ENCODE measurements at places on chromosomes 5 and 9. TPM values are rescaled to one million over a fixed set of nuclear protein-coding genes. Genes with fewer than 3 reads are reported as not detected.

- no peak for DNase-seq
Measured at GRCh38 chr5:121503111-121503840, 348.4 kb upstream of the FTMT start.

- no peak for DNase-seq
Measured at GRCh38 chr5:82265047-82265446, 13.1 kb downstream of the RPS23 start.

GRCh38 chr5:141084487-141084989 lies 9.9 kb upstream of the PCDHB2 start:
- no peak for DNase-seq

DNA sequence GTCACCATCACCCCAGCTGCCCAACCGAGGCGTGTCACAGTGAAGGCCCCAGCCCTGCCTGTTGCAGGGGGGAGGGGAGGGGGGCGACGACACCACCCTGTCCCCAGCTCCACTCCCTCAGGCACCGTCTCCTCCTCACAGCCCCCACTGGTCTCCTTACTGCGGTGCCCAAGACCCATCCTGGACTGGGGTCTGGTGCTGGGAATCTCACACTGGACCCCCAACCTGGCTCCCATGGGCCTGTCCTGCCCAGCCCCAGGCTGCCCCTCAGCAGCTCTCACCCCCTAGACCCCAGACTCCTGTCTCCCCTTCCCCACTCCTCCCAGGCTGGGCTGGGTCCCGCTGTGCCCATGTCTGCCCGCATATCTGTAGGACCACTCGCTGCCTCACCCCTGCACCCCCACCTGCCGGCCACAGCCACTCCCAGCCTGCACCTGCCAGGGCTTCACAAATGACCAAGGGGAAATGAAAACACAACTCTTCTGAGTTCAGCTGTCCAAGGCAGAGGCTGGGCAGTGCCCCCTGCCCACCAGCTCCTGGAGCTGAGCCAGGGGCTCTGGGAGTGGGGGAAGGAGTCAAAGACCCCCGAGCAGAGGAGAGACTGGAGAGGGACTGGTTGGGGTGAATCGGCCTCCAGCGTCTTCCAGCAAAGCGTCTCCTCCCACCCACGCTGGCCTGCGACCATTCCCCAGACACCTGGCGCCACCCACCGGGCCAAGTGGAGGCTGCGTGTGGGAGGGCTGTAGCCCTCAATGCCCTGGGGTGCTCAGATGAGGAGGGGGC lies 32.6 kb upstream of the EGFL7 start:
- peak; percentile 63 for DNase-seq

DNA sequence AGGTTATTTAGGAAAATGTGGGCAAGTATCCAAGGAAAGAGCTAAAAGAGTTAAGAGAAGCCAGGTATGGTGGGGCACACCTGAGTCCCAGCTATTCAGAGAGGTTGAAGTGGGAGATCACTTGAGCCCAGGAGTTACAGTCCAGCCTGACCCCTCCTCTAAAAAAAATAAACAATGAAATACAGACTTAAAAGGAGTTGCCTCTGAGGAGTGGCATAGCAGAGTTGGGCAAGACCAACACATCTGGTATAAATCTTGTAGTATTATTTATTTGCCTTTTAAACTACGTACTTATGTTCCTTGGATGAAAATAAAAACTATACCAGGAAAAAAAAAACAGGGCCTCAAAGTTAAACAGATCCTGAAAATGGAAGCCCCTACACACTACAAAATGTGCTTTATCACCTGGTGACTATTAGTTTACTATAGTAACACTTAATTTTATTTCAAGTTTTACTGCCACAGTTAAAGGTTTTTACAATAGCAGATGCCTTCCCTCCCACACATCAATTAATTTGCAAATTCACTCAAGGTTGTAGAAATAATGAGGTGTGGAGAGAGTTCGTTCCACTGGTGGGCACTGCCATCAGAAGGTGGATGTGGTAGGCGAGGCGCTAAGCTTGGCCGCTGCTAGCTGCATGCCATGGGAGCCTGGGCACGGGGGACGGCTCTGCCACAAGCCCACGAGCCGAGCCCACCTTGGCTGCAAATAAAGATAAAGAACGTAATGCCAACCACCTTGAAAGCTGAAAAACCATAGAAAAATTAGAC lies 48.0 kb downstream of the MED27 start:
- no peak for DNase-seq

Gene TRIM14
- 16.4 TPM for polyA plus RNA-seq

DNA sequence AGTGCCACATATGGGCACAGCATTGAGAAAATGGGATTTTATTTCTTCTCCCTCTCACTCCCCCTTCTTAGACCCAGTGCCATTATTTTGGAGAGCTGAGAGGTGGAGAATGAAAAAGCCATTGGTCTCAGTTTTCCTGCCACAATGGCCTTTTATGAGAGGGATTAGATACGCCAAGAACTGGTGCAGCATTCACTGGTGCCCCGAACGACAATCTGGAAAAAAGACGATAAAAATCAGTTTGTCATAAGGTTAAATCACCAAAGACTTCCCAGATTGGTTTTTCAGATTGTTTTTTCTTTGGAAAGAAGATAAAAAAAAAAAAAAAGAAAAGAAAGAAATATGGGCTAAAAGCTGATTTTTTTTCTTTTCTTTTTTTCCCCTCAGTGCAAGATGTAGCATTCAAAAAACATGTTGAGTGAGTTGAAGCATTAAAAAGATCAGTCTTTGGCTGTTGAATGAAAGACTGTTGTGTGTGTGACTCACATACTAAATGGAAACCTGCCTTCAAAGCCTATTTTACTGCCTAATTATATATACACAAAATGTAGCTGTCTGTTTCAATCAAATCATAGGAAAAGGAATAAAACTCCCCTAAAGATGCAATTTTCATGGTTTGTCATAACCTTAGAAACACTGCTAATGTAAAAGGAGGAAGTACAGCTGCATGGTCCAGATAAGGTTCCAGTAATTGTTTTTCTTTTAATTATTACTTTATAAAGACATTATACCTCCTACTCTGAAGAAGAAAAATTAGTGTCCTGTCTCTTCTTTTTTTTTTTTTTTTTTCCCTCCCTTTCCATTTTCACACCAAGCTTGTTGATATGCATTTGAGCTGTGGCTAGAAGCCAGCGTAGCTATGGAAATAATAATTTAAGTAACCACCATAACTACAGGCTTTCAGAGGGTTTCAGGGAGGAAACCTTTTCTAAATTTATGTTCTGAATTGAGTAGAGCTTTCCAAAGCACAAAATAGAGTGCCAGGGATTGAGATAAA lies 27.2 kb upstream of the ZNF608 start:
- DNase-seq: no peak

GRCh38 chr5:138241688-138242571 lies 28.8 kb upstream of the CDC23 start:
- no peak for DNase-seq

DNA sequence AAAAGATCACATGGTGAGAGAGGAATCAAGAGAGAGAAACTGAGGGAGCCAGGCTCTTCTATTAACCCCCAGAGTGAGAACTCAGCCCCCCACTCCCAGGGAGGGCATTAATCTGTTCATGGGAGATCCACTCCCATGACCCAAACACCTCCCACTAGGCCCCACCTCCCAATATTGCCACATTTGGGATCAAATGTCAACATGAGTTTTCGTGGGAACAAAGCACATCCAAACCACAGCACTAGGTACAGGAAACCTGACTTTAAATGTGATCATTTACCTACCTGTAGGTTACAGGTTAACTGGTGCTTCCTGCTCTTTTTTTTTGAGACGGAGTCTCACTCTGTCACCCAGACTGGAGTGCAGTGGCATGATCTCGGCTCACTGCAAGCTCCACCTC lies 16.9 kb downstream of the NNT start:
- DNase-seq: no peak

- no peak for DNase-seq
Measured at GRCh38 chr5:36403632-36404311, 102.1 kb upstream of the RANBP3L start.

Data from thymus (tissue), 14 donors.